HepG2 (cell line): ENCODE measurements at places on chromosomes 11 and 22. TPM values are rescaled to one million over a fixed set of nuclear protein-coding genes. Genes with fewer than 3 reads are reported as not detected.

- peak; percentile 43 for DNase-seq
Measured at GRCh38 chr11:31870609-31871309, 59.6 kb upstream of the PAX6 start.

DNA sequence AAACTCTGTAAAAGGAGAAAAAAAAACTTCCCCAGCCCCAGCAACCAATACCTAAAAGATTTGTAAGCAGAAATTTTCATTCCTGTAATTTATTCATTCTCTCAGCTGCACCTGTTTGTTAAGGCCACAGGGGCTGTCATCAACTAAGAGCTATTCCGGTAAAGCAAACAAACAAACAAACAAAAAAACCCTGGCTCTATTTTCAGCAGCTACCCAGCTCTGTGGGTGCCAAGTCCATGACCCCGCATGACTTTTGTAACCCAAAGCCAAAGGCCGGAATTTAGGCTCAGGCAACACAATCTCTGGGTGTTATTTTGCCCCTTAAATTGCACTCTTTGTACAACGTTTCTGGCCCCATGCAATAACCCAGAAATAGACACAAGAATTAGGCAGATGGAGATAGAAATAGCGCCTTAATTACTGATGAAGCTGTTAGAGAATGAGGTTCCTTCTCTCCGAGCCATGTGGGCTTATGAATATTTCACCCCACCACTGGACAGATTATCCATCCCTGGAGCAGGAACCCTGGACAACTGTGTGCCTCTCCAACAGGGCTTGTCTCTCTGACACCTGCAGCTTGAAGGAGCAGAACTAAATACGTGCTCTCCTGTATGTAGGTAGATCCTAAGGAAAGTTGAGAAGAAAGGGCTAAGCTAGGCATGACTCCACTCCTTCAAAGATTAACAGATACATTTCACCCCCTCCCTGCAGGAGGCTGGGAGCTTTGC lies 29.4 kb downstream of the APOL6 start:
- no peak for DNase-seq

DNA sequence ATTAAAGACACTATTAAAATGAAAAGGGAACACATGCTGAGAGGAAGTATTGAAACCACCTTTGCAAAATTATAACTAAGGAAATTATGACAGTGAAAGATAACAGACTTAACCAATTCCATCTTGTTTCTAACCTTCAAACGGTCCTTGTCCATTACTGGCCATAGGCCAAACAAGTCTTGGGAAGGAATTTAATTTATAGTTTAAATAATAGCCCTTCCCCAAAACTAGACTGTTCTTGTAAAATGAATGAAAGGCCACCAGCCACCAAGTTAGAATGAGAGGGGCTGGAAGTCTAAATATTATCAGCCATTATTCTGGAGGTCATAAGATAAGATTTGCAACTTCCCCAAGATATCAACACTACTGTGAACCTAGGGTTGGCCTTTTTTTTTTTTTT lies 1.8 kb upstream of the TALDO1 start:
- no peak for DNase-seq

- no peak for DNase-seq
Measured at GRCh38 chr11:67448220-67448609, 4.3 kb downstream of the GPR152 start.

The TXN2 gene
- total RNA-seq, result 41.4 and 61.4 TPM in 2 replicates

DNA sequence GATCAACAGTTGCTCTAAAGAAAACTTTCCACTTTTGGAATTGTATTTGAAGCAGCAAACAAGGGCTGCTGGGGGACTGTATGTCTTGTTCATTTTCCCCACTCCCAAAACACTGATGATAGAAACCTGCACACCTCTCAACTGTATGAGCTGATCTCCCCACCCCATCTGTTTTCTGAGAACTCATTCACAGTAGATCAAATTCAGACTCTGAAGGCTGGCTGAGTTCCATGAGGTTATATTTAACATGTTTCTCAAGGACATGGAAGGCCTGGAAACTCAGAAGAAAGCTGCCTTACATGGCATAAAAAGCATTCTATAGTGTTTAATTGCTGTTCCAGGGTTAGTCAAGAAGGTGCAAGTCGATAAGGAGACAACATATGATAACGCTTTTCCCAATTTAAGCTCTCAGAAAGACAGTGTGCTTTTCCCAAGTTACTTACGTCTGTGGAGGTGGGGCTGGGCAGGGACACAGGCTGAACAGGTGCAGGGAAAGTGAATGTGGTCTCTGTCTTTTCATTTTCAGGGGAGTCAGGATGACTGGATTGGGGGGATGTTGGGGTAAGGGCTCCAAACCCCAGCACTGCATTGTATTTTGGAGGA lies 23.0 kb downstream of the LARGE2 start:
- no peak for DNase-seq

DNA sequence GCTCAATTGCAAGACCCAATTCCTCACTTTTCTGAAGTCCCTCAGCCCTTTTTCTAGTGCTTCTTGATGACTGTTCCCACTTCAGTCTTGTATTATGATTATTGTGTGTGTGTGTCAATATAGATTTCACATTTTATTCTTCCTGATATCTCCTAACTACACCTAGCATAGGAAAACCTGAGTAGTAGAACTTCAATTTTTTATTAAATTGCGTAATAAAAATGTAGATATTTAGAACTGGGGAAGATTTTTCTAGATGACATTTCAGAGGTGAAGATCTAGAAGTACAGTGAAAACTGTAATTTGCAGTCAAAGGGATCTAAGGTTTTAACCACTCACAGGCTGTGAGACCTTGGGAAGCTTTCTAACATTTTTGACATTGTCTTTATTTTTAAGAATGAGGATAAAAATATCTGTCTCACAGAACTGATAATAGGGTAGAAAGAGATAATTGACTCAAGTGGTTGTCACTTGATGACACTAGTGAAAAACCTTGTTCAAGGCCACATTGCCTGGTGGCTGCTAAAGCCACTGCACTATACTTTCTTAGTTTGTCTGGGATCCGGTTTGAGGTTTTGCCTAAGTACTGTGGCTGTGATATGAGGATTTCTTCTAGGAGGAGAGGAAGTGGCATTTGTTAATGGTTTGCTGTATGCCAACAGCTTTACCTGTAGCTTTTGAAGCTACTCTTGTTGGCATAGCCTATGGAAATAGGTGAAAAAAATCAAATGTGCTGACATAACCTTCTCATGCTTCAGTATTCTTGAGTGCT lies 32.2 kb upstream of the SESN3 start:
- no peak for DNase-seq

The TTC28 gene
- 13.1 and 16.4 TPM in 2 replicates for total RNA-seq

GRCh38 chr22:33327348-33327860 lies 269.2 kb upstream of the SYN3 start:
- no peak for DNase-seq

DNA sequence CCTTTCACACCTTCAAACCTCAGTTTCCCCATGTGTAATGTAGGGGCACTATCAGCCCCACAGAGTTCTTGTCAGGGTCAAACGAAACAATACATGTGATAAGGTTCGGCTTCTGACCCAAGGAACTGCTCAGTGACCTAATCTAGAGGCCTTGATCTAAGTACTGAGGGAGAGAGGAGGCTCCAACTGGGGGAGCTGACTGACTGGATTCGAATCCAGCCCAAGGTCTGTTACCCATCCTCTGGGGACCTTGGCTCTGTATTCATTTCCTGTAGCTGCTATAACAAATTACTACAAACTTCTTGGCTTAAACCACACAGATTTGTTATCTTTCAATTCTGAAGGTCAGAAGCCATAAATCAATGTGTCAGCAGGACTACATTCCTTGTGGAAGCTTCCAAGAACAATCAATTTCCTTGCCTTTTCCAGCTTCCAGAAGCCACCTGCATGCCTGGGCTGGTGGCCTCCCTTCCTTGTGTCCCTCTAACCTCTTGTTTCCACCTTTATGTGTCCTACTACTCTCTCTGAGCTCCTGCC lies 10.7 kb upstream of the ANAPC15 start:
- DNase-seq, result no peak

The APOA4 gene
- 1.8 and 3.8 TPM in 2 replicates for total RNA-seq

- no peak for DNase-seq
Measured at GRCh38 chr11:109000531-109000930, 335.7 kb downstream of the DDX10 start.

DNA sequence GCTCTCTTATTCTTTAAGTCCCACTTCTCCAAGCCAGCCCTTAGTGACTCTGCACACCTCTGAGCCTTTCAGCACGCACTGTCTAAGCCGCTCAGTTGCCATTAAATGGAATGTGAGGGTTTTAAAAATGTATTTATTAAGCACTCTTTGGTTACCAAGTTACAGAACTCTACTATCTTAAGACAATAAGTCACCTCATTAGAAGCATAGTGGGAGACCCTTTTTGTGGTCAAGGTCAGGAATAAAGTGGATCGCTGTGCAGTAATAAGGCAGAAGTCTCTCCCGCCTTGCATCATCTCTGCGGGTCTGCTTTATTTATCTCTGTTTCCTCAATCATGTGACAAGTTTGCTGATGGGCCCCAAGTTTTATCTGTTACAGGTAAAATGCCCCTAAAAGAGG lies 11.9 kb downstream of the SLC25A18 start:
- no peak for DNase-seq

The FGF19 gene
- total RNA-seq, result not detected in 2 replicates

- no peak for DNase-seq
Measured at GRCh38 chr22:41366323-41367029, 15.3 kb upstream of the TEF start.

The MMP7 gene
- total RNA-seq, result not detected in 2 replicates

- DNase-seq, result peak; percentile 80
Measured at GRCh38 chr11:9265211-9266131, at the start of gene DENND5A. Gene DENND5A, minus strand, starts transcription at chr11:9265350. Its CDS starts 281 bp downstream, at chr11:9265069.

DNA sequence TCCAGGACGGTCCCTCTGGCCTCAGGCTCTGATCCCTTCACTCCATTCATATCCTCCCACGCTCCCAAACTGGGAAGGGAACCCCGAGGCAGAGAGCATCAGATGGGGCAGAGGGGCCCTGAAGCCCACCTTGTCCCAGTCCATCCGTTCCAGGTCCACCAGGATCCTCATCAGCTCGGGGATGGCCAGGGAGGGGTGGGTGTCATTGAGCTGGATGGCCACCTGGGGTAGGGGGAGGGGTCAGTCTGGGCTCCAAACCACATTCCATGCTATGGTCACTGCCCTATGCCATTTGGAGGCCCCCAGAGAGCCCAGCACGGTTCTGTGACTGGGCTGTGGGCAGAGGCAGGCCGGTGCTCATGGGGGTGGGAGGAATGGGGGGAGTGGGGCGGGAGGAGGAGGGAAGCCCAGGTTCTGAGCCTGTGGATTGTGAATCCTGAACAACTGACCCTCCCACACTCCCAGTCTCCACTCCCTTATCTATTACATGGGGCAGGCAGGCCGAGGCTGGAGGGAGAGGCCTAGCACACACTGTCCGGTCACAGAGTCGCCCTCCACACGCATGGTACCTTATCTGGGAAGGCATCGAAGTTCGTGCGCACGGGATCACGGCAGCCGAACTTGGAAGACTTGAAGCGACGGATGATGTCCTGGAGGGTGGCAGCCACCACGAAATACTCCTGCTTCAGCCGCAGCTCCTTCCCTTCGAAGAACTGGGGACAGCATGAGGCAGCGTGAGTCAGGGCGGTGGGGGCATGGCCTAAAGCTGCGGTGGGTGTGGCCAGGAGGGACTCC lies 5.5 kb downstream of the PYGM start:
- no peak for DNase-seq

The PLET1 gene
- total RNA-seq, result not detected in 2 replicates
